ENCODE measurements at places on chromosomes 3 and 15.
A peak's percentile ranks its signal among the peaks of the same experiment; 100 is the strongest.

- no peak for DNase-seq
Measured at GRCh38 chr3:66561367-66561766, 60.5 kb upstream of the LRIG1 start.

DNA sequence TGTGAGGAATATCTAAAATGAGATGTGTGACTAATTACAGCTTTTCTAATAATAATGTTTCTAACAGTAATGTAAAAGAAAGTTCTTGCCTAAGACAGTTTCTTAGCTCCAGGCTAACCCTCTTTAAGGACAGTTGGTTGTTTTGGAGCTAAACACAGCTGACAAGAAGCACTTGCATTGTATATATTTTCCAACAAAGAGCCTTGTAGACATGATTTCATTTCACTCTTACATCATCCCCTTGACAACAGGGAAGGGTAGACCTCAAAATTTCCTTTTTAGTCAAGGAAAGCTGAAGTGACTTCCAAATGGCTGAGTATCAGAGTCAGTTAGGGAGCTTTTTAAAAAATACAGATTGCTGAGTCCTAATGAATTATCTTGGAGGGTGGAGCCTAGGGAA lies 4.1 kb downstream of the ARID3B start:
- DNase-seq, result no peak

- no peak for DNase-seq
Measured at GRCh38 chr15:57550640-57551039, 41.1 kb upstream of the MYZAP start.

DNA sequence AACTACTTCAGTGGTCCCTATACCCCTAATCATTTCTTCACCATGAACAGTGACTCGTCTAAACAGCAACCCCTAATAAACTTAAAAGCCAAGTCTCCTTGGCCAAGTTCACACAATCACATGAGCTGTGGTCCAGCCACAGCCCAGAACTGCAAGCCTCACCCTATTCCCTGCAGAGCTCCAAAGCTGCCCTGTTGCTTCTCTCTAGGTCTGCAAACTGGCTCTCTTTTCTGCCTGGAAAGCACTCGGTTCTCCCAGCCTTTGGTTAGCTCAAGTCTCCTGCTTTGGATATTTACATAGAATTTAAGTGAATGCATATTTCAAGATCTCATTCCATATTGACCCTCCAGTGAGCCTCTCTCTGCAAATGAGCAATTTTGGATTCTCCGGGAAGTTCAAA lies 107.0 kb downstream of the TOP2B start:
- DNase-seq, result no peak

DNA sequence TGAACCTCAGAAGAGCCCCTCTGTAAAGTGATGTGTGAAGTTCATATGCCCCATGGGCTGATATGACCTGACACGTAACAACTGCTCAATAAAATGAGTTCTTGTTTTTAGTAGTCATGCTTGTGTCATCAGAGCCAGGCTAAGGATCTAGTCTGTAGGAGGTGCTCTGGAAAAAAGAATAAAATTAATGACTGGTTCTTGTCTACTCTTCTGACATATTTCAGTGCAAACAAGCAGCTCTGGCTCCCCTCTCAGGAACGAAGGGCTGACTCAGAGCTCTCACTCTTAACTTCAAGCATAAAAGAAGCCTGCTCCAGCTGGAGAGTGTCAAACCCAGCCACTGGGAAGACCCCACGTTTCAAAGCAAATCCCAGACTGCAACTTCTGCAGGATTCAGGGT lies 77.0 kb downstream of the LRIG1 start:
- DNase-seq, result no peak

GRCh38 chr15:52031556-52031955 lies 12.5 kb downstream of the MAPK6 start:
- DNase-seq, result no peak

DNA sequence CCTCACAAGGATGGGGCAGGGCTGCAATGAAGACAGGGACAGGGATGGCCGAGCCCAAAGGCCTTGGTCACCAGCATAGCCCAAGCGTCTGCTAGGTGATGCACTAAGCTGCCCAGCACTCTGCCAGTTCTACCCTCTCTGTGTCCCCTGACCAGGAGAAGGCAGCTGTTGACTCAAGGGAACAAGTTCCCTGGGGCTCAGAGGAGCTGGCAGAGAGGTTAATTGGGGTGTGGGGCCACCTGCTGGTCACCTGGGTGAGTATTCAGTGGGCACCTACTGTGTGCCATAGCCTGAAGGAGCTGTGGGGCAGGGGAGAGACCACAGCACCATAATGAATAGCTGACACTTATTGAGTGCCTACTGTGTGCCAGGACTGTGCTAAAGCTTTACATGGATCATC lies 22.0 kb upstream of the DOCK3 start:
- DNase-seq, result peak; percentile 53

- peak; percentile 32 for DNase-seq
Measured at GRCh38 chr3:158727206-158728060, 4.8 kb downstream of the RARRES1 start.

- DNase-seq, result no peak
Measured at GRCh38 chr3:12458901-12459300, 25.4 kb upstream of the TSEN2 start.

- no peak for DNase-seq
Measured at GRCh38 chr3:99674086-99674789, 35.8 kb downstream of the COL8A1 start.

GRCh38 chr3:124395162-124395561 lies 335.1 kb upstream of the UMPS start:
- DNase-seq, result no peak

GRCh38 chr3:169661361-169662131 lies 2.0 kb downstream of the MECOM start:
- DNase-seq, result no peak

DNA sequence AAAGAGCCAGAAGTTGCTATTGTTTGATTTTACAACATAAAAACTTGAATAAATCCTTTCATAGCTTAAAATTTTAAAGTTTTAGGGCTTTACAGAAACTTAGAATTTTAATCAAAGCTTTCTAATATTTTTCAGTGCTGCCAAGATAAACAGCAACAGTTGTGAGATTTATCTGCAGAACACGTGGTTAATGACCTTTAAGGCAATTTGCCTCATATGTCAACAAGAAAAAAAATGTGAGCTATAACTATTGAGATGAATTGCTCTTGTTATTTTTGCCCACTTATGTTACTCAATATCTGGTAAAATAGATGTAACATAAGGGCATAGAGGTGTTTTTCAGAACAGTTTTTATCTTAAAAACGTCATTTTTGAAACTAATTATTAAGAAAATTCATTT lies 96.7 kb upstream of the NECTIN3 start:
- DNase-seq, result no peak

DNA sequence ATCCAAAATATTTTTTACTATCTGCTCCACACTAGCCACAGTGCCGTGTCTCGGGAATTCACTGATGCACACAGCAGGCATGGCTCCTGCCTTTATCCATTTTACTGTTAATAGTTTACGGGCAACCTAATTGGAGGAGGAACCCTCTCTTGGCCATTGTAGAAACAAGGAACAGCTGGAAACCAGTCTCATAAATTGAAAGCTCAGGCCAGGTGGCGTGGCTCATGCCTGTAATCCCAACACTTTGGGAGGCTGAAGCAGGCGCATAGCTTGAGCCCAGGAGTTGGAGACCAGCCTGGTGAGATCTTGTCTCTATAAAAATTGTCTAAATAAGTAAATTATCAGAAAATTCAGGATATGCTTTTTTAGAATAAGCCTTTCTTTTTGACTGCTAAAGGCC lies 39.0 kb downstream of the IL5RA start:
- DNase-seq, result no peak

GRCh38 chr3:178546079-178546478 lies 9.8 kb downstream of the KCNMB2 start:
- no peak for DNase-seq

DNA sequence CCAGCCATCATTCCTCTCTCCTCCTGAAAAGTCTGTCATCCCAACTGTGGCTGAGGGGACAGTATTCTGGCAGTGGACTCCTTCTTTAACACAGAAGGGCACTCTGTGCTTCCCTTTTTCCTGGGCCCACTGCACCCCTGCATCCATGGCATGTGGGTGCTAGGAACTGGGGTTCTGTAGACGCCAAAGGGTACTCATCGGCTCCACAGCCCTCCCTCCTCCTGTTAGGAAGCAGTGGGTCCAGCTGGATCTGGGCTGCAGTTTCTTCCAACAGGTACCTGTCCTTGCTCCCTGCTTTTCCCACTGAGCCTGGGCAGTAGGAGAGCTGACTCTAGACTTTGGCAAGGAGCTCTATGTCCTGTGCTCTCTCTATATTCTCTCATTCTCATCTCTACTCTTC lies 6.4 kb upstream of the MANF start:
- DNase-seq, result no peak

GRCh38 chr15:48798319-48798718 lies 12.6 kb downstream of the CEP152 start:
- no peak for DNase-seq

DNA sequence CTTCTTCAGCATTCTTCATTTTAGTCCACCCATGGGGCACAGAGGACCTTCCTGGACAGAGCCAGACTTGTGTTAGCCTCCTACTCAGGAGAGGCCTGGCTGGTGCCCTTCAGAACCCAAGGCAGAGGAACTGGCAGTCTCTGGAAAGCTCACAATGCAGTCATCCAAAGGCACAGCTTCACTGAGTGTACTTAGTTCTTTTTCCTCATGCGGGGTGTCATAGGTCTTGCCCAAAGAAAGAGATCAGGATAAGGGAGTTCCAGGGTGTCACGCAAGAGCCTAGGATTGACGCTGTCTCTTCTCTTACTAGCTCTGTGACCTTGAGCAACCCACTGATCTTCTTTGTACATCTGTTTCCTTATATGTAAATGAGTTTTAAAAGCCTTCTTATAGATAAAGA lies 58.7 kb downstream of the CD200 start:
- DNase-seq, result no peak

DNA sequence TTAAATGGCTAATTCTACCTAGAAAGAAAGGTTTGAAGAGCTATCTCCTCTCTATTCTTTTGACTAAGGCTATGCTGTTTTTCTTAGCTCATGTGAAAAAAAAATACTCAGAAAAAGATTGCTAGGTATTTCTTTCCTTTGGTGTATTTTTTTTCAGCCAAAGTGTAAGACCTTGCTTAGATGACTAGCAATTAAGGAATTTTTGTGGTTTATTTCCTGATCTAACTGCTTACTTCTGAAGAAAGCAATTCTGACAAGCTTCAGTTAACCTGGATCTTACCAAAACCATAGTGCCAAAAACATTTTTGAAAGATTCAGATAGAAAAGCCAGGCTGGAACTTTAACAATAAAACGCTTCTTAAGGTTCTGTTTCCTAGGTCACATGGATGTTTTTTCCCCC lies 315.6 kb downstream of the SOX2 start:
- DNase-seq, result no peak

DNA sequence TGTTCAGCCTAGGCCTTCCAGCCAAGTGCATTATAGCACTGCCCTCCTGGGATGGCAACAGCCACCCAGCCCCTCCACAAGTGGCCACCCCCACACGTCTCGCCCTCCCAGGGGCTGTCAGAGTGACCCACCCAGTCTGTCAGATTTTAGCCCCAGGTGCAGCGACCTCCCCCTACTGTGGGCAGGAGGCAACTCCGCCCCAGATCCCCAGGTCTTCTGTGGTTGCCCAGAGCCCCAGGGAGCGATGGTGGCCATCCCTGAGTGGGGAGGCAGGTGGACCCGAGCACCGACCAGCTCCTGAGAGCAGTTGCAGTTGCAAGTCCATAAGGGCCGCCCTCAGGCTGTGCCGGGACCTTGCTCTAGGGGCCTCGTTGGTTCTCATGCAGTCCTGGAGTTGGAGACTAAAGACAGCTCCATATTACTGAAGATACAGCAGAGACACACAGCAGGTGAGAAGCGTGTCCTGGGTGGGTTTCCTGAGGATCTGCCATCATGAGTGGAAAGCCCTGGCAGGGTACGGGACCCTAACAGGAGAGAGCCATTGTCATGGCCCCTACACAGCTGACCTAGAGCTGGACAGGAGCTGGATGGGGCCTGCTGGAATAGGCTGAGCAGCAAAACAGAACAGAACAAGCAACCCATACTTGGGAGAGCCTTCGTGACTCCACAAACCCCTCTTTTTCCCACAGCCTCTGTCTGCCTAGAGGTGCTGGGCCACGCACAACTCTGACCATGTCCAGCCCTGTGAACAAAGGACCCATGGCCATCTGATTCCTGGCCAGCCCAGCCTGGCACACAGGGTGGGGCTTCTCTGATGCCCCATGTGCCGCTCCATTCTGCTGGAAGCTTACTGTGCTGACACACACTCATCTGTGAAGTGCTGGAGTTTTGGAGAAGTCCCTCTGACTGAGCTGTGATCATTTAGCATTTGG lies 110.3 kb upstream of the ALDH1A3 start:
- DNase-seq, result no peak

DNA sequence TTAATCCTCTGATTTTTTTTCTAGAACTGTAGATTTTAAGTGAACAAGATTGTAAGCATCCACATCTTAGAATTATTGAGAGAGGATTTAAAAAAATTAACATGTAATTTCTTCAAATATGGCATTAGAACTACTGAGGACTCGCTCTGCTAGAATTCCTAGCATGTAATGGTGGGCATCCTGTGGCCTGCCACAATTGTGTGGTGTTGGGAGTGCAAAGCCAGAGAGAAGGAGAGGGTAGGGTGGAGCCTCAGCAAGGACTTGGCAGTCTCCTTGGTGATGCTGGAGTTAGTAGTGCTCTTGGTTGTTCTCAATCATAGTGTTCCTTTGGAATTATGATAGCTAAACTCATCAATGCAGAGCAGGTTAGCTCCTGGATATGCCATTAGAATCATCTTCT lies 443.9 kb upstream of the TBL1XR1 start:
- no peak for DNase-seq

GRCh38 chr3:178289544-178290160 lies 246.6 kb upstream of the KCNMB2 start:
- DNase-seq, result no peak

GRCh38 chr3:33855884-33856546 lies 57.6 kb downstream of the PDCD6IP start:
- DNase-seq, result no peak

GRCh38 chr3:37465174-37465573 lies 290.8 kb upstream of the LRRFIP2 start:
- no peak for DNase-seq

GRCh38 chr3:63493101-63493500 lies 159.4 kb upstream of the SNTN start:
- DNase-seq, result no peak

DNA sequence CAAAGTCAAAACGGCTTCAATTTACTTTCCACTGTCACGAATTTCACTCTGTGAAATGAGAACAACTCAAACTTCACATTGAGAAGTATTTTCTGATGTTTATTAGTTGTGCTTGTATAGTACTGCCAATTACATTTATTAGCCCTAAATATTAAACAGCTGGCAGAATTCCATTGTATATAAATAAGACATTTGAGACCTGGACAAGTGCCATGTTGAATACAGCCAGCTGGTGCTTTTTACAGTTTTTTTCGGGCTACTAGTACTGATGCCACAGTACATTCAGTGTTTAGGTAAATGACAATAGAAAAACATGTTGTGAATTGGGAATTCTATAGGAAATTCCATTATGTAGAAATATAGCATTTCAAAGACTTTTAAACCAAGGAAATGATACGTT lies 79.0 kb downstream of the EPHA3 start:
- DNase-seq, result no peak

- no peak for DNase-seq
Measured at GRCh38 chr15:62666046-62666445, 376.5 kb upstream of the TPM1 start.

- no peak for DNase-seq
Measured at GRCh38 chr15:31469786-31470525, 143.3 kb downstream of the KLF13 start.

Data from activated CD8-positive, alpha-beta memory T cell treated with anti-CD3 and anti-CD28 coated beads, Interleukin-2, amount 50 U/mL, for 4 hours (primary cell).